ENCODE measurements at places on chromosomes 16 and 17.

DNA sequence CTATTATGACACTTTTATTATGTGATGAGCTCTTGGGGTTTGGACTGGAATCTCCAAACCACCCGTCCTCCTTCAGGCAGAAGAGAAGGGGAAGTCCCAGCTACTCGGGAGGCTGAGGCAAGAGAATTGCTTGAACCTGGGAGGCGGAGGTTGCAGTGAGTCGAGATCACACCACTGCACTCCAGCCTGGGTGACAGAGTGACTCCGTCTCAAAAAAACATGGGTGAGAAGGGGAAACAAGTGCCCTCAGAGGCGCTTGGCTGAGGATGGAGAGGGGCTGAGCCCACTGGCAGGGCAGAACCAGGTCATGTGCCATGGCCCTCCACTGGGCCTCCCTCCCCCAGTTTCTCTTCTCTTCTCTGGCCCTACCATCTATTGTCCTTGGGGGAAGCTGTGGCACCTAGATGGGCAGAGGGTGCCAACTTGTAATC is 120.9 kb upstream of the SMURF2 start:
- DNase-seq, result no peak

DNA sequence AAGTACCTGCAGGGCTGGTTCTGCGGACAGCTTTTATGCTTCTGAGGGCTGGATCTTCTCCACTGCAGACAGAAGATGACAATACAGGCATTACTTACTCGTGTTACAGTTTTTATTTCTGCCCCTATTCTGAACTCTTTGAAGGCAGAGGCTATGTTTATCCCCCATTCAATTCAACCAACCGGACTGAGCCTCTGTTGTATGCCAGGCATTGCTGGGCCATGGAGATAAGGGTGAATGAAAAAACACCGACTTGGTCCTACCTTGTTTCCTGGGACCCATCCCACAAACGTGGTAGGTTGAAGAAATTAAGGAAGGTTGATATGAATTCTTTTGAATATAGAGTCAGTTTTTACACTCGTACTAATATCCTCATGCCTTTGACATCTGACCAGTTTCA is 10.0 kb upstream of the HP start:
- no peak for DNase-seq

DNA sequence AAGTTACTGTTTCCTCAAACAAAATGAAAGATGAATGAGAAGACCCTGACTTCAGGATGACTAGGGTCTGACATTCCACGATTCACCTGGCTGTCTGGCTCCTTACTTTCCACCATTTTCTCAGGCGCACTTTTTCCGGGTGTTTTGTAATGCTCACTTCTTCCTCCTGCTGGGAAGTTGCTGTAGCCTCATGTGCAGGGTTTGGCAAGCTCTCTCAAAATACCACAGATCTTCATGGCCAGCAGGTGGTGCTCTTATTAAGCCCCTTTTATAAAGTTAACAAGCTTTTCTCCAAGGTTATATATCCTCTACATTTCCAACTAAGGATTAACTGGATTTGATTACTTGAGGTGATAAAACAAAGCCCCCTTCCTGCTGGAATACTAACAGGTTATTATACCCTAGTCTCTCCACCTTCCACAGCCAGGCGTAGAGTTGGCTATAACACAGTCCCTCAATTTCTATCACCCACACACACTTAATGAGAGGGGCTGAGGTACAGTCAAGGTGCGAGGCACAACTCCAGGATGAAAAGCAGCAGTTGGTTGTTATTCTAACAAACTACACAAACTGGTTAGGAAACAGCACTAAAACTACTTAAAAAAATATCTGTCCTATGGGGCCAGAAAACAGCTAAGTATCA is 45.4 kb downstream of the STH start:
- peak; percentile 84 for DNase-seq

GRCh38 chr17:45293413-45294211 is 23.2 kb downstream of the MAP3K14 start:
- peak; percentile 90 for DNase-seq

GRCh38 chr16:51109173-51109572 is 41.9 kb downstream of the SALL1 start:
- no peak for DNase-seq

DNA sequence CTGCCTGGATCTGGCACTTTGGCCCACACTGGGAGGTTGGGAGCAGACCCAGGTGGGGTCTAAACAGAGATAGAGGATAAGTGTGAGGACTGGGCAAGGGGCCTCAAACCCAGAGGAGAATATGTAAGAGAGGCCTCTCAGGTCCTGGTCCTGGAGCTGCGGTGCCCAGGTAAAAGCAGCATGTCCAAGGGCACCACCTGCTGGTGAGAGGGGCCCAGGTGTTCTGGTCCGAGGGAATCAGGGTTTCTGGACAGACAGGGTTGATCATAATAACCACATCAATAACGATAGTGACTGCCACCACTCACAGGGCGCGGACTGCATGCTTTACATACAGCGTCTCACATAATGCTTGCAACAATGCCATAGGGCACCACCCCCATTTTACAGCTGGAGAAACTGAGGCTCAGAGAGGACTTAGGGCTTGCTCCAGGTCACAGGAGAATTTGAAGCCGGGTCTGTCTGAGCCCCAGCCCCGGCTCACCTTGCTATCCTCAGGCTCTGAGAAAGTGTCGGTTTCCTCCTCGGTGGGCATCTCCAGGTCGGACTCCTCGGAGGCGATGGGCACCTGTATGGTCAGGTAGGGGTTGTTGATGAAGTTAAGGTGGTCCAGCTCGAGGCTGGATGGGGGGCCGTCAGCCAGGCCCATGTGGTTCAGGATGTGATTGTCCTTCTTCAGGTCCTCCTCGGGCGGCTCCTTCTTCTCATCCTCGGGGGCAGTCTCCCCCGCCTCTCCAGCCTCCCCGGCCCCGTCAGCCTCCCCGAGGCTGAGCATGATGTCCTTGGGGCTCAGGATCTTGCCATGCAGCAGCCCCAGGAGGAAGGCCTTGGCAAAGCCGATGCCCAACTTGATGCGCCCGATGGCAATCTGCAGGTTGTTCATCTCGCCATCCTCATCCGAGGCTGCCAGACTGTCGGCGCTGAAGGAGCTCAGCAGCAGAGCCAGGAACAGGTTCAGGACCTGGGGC is 19.1 kb upstream of the CD79B start:
- DNase-seq, result no peak

GRCh38 chr16:59975953-59976352 is 1241.8 kb upstream of the GOT2 start:
- no peak for DNase-seq

DNA sequence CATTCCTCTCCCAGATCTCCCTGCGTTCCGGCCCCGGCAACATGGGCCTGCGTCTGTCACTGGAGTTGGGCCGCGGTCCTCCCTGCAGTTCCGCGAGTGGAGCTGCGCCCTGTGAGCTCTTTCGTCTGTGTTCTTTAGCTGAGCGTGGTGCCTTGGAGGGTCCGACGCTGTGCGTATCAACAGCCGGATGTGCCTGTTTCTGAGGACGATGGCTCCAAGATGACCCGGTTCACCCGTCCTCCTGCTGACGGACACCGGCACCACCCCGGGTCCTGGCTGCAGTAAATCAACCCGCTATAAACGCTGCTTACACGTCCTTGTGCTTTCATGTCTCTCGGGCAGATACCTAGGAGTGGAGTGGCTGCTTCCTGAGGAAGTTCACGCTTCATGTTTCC is 44.8 kb upstream of the GNG13 start:
- no peak for DNase-seq

DNA sequence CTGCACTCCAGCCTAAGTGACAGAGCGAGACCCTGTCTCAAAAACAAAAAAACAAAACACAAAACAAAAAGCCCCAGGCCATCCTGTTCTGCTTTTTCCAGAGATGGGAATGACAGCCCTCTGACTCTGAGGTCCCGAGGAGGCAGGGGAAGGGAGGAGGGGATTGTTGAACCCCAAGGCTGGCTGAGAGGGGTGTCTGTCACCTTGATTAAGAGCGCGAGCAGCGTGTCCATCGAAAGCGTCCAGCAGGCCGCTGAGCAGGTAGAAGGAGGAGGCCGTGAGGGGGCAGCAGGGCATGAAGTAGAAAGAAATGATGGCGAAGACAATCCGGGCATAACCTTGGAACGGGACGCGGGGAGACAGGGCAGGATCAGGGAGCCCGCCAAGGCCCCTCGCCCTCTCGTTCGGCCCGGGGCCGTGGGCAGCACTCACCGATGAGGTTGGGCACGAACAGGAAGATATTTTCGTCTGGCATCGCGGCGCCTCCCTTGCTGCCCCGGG is 593 bp downstream of the CDIPT start:
- peak; percentile 26 for DNase-seq

DNA sequence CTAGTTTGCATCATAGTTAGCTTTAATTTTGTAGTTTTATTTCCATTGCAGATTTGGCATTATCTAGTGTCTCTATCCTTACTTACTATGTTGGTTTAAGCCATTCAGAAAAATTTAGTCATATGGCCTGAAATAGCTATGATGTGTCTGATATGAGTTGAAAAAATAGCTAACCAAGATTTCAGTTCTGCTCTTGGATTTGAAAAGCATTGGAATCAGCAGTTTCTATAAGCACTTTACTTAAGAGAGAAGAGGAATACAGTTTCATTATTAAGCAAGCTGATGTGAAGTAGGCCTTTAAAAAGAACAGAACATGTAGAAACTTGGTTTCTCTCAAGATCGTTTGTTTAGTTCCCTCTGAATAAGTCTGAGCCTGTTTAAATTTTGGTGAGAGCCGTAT is 25.9 kb downstream of the LPCAT2 start:
- peak; percentile 56 for DNase-seq

DNA sequence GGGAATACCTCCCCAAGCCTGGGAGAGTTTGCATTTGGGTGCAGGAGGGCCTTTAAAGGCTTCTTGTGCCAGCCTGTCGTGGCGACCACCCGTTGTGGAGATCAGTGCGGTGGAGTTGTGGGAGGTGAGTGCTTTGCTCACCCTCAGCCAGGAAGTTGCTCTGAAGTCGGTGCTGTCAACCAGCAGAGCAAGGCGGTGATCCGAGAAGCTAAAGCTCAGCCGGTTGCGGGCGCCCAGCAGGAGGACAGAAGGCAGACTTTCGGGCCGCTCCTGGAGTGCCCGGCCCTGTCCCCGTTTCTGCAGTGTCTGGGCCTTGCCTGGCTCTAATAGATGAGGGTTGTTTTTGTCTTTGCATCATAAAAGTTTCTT is 1.4 kb downstream of the UBE2I start:
- DNase-seq, result peak; percentile 17

GRCh38 chr17:12789481-12790248 is at the start of gene ARHGAP44:
Gene ARHGAP44 (plus strand): TSS chr17:12789498. CDS start chr17:12789839, 341 bp downstream.
- peak; percentile 68 for DNase-seq

DNA sequence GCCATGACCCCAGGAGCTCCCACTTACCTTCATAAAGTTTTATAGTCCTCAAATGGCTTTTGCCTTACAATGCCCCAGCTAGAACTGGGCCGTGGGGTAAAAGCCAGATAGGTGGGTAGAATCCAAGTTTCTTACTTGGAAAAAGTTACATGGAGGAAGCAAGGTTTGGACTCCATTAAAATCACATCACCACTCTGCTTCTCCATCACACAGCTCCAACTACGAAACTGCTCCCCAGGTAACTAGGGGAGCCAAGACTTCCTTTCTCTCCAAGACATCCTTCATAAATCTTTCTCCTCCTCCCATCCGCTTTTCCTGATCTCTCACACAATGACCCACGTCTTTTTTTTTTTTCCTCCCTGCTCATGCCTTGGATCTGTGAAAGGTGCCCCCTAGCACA is 130.8 kb upstream of the RCVRN start:
- no peak for DNase-seq
